ENCODE measurements at places on chromosomes 1 and 21. TPM values are rescaled to one million over a fixed set of nuclear protein-coding genes. Genes with fewer than 3 reads are reported as not detected.

KIF14 gene
- 12.6 TPM for total RNA-seq

GPR157 gene
- 5.2 TPM for total RNA-seq

APCS gene
- not detected for total RNA-seq

HES3 gene
- not detected for total RNA-seq

CTTNBP2NL gene
- total RNA-seq = 96.4 TPM

SLC2A5 gene
- not detected for total RNA-seq

GRCh38 chr1:24981631-24982005 is 51.5 kb upstream of the RUNX3 start:
- H3K4me3 ChIP-seq = no peak overlapping the region
- no peak for DNase-seq
- no peaks in the 10 kb centered on the region for H3K4me1 ChIP-seq
- no peak overlapping the region for H3K27ac ChIP-seq
- no peaks in the 10 kb centered on the region for H3K36me3 ChIP-seq
- H3K27me3 ChIP-seq = no peaks in the 10 kb centered on the region

All from endothelial cell of umbilical vein (primary cell).